ENCODE measurements at places on chromosomes 6 and 20.

DNA sequence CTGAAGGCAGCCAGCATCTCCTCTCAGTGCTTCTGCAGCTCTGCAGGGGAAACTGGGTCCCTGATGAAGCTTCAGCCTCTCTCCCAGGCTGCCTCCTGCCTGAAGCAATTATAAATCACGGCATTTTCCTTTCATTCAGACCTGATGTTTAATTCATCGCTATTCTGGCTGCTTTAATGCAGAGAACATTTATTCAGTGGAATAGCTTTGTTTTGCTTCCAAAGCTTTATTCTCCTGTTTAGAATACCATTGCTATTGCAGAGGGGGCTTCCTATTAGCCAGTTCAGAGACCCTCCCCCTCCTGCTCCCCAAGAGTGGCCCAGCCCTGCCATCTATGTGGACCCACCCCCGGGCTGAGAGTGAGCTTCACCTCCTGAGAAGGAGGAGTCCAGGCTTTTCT is 255.6 kb downstream of the LRFN2 start:
- DNase-seq, result no peak

DNA sequence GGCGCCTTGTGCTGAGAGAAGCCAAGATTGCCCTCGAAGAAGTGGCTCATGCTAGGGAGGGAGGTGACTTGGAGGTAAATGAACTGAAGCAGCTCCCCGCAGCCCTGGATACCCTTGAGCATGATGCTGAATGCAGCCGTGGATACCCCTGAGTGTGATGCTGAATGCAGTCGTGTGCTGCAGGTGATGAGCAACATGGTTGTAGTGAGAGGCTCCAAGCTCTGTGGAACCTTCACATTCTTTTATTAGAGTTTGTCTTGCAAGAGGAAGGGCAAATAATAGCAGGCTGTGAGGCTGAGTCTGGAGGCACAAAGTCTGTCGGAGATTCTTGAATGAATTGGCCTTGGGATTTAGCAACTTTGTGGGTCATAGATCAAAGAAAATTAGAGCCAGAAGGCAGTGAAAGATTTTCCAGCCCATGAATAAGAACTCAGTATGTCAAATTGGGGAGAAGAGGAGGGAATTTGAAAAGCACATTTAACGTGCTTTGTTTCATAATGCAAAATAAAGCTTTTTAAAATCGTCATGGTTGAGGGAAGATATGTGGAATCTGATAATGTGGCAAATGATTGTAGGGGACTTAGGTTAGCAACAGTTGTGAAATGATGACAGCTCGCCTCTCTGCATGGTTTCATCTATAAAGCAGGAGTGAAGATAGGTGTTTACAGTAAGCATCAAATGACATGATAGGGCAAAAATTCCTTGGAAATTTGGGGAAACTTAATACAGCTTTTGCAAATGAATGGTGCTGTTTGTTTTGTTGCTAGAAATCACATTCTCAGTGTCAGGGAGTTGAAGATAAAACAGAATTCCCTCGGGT is 120.1 kb upstream of the TIAM2 start:
- DNase-seq, result no peak

DNA sequence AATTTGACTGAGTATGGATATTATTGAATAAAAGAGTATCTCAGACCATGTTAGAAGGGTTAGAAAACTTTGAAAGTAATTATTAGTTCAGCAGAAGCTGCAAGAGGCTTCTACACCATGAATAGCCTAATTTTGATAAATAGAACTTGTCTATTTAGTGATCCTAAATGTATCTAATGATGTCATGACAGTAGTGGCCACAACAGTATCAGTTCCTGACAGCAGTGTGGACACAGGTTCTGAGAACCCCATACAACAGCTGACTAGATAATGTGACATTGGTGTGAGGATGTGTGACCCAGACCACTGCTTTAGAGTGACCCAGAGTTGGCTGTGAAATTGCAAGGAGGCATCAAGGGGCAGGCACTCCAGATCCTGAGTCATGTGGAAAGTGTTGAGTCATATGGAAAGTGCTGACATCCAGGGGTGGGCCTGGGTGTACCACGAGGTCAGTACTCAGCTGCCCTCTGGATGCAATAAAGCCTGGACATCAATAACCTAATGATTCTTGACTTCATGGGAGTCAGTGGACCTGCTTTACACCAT is 754.7 kb downstream of the DHX35 start:
- DNase-seq, result no peak

DNA sequence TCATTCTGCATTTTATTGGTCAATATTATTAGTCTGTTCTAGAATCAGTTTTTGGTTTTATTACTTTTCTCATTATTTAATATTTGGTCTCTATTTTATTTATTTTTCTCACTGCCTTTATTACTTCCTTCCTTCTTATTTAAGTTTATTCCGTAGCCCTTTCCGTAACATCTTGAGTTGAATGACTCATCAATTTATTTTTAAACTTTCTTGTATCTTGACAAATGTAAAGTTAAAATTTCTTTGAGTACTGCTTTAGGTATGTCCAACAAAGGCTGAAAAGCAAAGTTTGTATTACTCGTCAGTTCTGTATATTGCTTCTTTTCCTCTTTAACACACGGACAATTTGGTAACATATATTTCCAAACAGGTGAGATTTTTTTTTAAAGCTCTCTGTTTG is 192.0 kb downstream of the CD109 start:
- DNase-seq, result no peak

DNA sequence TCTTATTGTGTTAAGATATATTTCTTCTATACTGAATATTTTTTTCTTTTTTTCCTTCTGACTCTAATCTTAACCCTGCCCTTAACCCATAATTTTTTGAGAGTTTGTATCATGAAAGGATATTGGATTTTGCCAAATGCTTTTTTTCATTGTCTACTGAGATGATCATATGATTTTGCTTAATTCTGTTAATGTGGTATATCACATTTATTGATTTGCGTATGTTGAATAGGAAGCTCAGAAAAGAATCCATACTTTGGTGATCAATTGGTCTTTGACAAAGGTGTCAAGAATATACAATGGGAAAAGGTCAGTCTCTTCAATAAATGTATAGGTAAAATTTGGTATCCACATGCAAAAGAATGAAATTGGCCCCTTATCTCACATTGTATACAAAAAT is 588.8 kb upstream of the ADGRB3 start:
- no peak for DNase-seq

GRCh38 chr6:15593798-15594197 is 69.0 kb downstream of the DTNBP1 start:
- DNase-seq, result no peak

DNA sequence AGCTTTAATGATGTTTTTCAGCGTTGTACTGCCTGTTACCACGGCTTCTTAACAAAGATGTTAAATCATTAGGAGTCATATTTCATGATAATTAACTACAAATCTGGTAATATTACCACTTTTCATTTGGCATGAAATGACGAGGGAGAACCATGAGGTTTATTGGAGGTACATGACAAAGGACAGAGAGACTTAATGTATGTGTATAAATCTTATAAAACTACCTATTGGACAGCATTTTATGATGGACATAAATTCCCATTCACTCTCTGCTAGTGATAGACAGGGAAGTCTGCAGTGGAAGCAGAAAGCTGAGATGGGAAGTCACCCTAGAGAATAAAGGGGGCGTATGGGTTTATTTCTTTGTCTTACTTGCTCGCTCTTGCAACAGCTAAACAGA is 949.9 kb upstream of the FLRT3 start:
- DNase-seq, result no peak

DNA sequence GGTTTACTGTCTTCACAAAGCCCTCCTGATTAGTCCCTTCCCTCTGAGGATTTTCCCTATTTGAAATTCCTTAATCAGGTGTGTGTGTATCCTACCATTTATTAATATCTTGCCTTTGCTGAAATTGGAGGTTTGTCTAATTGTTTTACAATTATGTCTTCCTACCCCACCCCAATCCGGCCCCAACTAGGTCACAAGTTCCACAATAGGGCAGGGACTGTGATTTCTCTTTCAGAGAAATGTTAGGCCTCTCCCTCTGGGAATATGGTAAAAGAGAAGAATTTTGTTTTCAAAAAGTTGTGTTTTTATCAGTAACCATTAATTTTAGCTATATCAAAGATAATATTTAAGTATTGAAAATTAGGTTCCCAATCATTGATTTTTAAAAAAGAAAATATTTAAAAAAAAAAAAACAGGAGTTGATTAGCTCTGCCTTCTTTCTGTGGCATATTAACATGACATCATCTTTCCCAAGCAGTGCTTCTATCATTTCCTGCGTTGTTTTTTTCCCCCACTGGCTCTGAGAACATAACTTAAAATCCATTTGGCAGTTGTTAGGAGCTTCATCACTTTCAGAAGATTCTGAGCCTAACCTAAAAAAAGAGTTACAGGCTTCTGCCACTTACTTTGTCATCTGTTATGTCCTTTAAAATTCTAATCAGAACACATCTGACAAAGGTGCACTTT is 36.1 kb downstream of the BLOC1S5 start:
- DNase-seq, result no peak
